Right renal pelvis (tissue), 4 donors: ENCODE measurements at places on chromosomes 2 and 18.

DNA sequence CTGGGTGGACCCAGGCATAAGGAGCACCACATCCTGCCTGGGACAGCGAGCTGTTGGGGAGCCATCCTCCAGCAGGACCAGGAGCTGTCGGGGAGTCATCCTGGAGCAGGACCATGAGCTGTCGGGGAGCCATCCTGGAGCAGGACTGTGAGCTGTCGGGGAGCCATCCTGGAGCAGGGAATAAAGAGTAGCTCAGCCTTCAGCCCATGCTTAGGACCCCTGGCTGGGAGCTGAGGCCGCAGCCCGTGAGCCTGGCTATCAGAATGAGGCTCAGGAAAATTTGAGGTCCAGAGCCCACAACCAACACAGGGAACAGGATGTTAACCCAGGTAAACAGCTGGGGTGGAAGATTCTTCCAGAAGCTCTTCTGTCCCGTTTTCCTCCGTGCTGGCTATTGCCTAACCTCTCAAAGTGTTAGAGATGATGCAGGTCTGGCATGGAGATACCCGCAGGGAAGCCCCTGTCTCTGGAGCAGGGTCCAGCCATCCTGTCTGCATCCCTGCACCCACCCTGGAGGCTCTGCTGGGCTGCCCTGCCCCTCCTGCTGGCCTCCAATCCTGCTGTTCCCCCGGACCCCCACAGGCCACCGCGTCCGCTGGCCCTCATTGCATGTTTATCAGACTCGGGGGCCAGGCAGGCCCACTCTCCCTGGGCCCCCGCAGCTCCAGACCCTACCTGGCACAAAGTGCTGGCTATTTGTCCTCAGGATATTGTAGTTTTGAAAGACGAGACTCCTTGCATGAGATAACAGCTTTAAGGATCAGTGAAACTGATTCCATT is 243.5 kb upstream of the MYT1L start:
- DNase-seq, result no peak

GRCh38 chr18:46211816-46212215 is 107.6 kb downstream of the HAUS1 start:
- DNase-seq, result no peak

DNA sequence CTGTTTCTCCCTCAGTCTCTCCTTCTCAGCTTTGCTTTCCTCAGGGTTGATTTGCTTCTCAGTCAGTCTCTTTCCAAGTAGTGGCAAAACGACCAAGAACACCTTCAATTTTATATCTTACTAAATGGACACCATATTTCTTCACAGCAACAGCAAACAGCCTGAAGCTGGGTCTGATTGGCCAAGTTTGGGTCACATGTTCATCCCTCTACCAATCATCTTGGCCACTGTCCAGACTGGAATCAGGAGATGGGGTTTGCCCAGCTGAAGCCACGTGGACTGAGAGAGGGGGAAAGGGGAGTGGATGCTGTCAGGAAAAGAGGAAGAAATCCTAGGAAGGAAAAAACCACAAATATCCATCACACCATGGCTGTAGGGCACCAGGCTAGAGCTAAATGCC is 42.0 kb upstream of the ACMSD start:
- DNase-seq, result no peak

DNA sequence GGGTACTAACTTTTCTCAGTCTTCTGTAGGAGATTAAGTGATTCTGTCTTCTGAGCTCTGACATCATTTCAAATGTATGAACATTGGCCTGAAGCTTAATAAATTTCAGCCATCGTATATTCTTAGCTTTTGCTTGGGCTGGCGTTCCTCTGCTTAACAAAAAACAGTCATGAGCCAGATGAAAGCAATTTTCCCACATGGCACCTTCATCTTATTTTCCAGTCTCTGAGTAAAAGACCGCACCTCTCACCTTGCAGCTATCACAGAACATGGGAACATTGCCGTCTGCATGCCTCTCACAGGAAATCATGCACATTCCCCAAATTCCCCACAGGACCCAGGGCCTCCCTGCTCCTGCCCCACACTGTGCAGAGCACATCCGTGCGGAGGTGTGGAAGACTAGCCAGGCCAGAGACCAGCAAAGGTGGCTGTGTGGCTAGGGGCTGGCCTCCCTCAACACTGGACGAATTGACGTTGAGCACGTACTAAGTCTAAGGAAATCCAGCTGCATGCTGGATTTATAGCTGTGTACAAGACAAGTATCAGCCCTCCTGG is 531.8 kb upstream of the ID2 start:
- no peak for DNase-seq

GRCh38 chr18:11591957-11592356 is 17.4 kb upstream of the SLC35G4 start:
- DNase-seq, result no peak

GRCh38 chr2:182064019-182064778 is 78.5 kb downstream of the PPP1R1C start:
- DNase-seq, result no peak

GRCh38 chr2:216362730-216363129 is 9.6 kb downstream of the MARCHF4 start:
- DNase-seq, result no peak

DNA sequence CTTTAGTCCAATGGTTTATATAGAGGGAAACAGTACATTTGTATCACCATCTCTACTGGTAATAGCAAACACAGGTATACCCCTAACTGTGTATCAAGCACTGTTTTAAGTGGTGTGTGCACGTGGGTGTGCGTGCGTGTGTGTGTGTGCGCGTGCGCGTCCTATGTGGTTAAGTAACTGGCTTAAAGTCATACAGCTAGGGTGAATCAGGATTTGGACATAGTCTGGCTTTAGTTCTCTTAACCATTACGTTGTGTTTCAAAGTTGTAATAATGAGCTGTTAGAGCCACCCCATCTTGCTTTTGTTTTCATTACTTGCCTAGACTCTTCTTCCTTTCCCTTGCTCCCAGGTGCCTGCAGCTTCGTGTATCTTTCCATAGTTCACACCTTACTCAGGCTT is 2.1 kb downstream of the HADHB start:
- DNase-seq, result no peak

- no peak for DNase-seq
Observed at GRCh38 chr2:27322301-27322765, 564 bp downstream of the MPV17 start.

GRCh38 chr2:29114586-29114945 is 649 bp upstream of the CLIP4 start:
- no peak for DNase-seq

DNA sequence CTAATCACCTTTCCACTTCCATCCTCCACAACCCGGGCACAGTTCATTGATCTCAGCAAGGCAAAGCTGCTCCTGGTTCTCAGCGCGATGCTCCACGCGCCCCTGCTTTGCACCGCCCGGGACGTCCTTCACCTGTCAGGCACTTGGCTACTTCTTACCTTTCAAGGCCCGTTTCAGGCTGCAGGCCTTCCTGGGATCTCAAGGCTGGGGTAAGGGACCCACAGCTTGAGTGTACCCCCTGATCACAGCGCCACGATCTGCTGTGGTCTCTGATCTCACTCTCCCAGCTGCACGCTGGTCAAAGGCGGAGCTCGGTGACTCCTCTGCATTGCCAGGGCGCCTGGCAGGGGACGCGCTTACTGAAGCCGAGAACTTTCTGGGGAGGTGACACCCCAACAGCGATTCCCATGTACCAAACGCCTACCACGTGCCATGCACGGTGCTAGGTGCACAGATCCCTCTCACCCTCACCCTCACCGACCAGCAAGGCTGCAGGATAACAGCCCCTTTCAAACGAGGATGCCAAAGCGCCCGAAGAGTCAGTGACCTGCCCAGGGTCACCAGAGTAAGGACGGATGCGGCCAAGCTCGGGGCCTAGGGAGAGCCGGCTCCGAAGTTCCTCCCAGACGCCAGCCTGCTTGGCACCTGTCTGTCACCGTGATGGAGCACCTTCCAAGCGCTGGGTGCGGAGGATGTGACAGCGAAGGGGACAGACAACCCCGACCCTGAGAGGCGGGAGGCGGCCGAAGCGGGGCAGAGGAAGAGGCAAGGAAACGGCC is 818 bp downstream of the ITGB1BP1 start:
- no peak for DNase-seq

DNA sequence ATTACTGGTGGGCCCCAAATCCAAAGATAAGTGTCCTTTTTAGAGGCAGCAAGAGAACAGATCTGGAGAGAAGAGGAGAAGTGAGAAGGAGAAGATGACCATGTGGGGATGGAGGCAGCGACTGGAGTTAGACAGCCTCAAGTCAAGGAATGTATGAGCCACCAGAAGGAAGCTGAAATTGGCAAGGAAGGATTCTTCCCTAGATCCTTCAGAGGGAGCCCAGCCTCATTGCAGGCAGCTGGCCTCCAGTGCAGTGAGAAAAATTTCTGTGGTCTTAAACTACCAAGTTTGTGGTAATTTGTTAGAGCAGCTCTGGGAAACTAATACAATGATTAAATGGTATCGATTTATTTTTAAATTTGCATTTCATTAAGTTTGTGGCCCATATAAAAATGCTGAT is 167.9 kb downstream of the NCKAP5 start:
- DNase-seq, result no peak

GRCh38 chr18:21855432-21855831 is 114.8 kb downstream of the MIB1 start:
- no peak for DNase-seq

DNA sequence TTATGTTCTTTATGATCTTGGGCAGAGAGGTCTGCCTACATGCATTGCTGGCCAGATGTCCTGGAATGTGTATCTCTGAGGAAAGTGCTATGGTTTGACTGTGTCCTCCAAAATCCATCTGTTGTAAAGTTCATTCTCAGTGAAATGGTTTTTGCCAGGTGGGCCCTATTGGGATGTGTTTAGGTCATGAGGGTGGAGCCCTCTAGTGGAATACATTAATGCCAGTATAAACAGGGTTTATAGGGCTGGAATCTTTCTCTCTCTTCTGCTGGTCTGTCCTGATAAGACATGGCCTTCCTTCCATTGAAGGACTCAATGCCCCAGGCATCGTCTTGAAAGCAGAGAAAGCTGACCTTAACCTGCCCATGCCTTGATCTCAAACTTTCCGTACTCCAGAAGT is 258.5 kb downstream of the RPIA start:
- DNase-seq, result no peak
